ENCODE measurements at places on chromosomes 11 and 22. TPM values are rescaled to one million over a fixed set of nuclear protein-coding genes. Genes with fewer than 3 reads are reported as not detected.

Gene SIRT3
- 12.5 TPM for total RNA-seq

DNA sequence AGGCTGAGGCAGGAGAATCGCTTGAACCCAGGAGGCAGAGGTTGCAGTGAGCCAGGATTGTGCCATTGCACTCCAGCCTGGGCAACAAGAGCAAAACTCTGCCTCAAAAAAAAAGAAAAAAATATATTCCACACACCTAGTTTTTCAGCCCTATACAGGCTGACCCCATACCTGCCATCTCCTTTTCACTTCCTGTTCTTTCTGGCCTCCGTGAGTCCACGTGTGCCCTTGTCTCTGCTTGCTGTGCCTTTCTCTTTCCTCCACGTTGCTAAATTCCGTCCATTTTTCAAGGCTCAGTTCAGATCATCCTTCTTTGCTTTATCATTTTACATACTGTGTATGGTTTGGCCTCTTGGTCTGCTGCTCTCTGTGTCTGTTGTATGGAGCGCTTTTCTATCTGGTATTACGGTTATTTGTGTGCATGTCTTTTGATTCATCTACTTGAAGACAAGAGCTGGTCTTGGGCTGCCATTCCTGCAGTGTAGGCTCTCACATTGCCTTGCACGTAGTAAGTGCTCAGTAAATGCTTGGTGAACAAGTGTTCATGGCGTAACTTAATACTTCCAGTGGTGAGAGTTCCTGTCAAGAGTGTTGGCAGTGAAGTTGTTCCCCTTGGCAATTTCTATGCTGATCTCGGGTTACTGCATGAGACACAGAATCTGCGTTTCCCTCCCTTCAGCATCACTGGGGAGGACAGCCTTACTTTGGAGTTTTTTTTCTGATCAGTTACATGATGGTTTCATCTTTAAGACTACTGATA lies 57.5 kb downstream of the PTPRJ start:
- no peak for DNase-seq

DNA sequence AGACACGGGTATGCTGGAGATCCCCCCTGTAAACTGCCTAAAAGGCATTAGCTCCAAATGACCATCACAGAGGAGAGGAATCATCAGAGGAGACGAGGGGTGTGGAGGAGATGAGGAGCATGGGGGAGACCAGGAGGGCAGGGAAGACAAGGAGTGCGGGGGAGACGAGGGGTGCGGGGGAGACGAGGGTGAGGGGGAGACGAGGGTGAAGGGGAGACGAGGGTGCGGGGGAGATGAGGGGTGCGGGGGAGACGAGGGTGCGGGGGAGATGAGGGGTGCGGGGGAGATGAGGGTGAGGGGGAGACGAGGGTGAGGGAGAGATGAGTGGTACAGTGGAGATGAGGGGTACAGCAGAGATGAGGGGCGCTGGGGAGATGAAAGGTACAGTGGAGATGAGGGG lies 17.5 kb upstream of the GAL start:
- peak; percentile 83 for DNase-seq

DNA sequence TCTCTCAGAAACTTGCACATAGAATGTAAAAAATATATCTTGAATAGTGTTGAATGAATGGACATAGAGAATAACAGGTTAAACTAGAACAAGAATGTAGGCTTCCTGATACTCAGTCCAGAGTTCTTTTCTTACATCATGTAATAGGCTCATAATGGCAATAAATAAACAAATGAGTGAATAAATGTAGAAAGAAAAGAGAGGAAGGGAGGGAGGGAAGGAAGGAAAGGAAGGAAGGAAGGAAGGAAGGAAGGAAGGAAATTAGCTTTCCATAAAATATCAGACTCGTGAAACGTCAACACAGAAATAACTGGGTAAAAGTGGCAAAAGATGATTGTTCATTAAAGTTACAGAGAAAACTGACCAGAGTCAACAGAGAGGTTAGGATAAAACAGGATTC lies 2001.0 kb downstream of the LRRC4C start:
- no peak for DNase-seq

DNA sequence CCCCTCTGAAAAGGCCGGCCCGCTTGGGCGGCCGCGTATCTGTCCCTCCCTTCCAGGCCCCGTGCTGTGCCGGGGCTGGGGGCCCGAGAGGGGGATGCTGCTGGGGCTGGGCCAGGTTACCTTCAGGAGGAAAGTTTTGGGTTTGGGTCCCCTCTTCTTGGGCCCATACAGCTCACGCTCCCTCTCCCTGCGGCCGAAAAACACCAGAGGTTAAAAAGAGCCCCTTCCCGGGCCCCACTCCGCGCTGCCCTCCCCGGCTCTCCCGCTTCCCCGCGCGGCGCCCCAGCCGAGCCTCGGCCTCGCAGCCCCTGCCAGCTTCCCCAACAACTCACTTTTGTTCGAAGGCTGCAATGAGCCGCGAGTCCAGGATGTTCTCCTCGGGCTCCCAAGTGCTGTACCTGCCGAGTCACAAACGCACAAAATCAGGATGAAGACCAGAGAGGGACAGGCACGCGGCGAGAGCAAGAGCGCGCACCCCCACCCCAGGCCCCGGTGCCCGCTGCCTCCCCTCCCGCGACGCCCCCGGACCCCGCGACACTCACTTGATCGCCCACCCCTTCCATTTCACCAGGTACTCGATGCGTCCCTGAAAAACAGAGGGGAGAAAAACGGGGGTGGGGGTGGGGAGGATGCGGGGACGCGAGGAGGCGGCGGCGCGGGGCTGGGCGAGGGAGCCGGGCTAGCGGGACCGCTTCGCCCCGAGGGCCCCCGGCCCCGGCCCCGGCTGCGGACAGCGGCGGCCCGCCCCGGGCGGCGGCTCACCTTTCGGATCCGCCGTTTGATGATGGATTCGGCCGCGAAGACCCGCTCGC lies 450 bp downstream of the CBX6 start:
- peak; percentile 73 for DNase-seq

Gene KCTD14
- total RNA-seq = 2.5 TPM

Gene DEFB131B
- not detected for total RNA-seq
